ENCODE measurements at places on chromosomes 4 and X. TPM values are rescaled to one million over a fixed set of nuclear protein-coding genes. Genes with fewer than 3 reads are reported as not detected.

DNA sequence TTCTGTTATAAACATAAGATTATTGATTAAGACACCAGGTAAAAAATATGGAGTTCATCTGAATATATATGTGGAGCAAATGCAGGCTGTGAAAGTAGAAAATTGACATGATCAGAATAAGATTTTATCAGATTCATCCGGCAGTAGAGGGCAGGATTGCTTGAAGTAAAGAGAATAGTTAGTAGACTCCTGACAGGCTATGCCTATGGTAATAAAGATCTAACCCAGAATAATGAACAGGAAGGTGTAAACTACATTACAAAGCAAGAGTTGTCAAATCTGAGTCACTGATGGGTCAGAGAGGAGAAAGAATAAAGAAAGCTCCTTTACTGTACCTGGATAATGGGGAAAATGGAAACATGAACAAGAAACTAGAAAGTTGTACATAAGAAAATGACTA is 20.8 kb upstream of the TMEM184C start:
- no peak for DNase-seq

GRCh38 chr4:88759039-88759894 is 61.6 kb upstream of the NAP1L5 start:
- no peak for DNase-seq

GRCh38 chr4:106269711-106270110 is 46.3 kb downstream of the TBCK start:
- DNase-seq: no peak

- no peak for DNase-seq
These were observed 811.9 kb upstream of the EPHA5 start for GRCh38 chr4:66482186-66482585.

The ITGB1BP2 gene
- polyA plus RNA-seq: 11.1 TPM

GRCh38 chr4:30721185-30722091 is 1.3 kb downstream of the PCDH7 start:
- DNase-seq: no peak
